ENCODE measurements at places on chromosomes 2 and 18.

DNA sequence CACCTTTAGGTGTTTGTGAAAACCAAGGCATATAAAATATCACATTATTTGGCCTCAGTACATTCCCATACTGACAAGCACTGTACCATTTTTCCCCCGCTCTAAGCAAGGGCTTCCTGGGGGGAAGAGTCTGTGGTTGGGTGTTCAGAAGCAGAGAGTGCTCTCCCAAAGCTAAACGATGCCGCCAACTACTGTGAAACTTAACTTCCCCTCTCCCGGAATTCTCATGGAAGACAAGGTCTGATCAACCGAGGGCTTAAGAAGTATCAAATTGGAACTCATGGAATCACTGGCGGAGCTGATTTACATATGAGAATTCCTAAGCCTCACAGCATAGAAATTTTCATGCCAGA lies 433 bp upstream of the MFF start:
- DNase-seq = no peak

- DNase-seq = no peak
Measured at GRCh38 chr2:227614246-227614645, 394 bp downstream of the SCYGR3 start.

- DNase-seq = no peak
Measured at GRCh38 chr2:108630567-108631405, 88.5 kb upstream of the RANBP2 start.

DNA sequence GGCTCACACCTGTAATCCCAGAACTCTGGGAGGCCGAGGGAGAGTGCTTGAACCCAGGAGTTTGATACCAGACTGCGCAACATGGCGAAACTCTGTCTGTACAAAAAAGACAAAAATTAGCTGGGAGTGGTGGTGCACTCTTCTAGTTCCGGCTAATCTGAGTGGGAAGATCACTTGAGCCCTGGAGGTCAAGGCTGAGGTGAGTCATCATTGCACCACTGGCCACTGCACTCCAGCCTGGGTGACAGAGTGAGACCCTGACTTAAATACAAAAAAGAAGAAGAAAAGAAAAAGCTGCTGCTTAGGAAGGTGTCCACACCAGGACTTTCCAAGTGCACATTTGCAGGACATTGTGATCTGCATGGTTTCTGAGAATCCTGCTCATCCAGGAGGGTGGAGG lies 16.4 kb downstream of the SKOR2 start:
- no peak for DNase-seq

GRCh38 chr2:71503837-71504236 lies 50.5 kb downstream of the DYSF start:
- no peak for DNase-seq

- DNase-seq = no peak
Measured at GRCh38 chr2:175914846-175915245, 87.2 kb downstream of the LNPK start.

- no peak for DNase-seq
Measured at GRCh38 chr2:165214093-165214492, 10.2 kb upstream of the SCN3A start.

DNA sequence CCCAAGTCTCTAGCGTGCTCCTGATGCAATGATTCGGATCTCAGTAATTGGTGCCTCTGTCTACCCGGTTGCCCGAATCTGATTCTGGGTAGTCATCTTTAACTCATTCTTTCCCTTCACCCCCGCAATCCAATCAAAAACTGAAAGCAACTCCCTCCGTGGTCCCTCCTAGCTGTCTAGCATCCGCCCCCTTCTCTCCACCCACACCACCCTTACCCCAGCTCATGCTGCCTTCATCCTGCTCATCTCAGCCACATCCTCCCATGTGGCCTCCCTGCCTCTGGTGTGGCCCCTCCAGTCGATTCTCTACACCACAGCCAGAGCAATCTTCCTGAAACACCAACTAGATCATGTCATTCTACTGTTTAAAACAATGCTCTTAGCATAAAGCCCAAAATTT lies 62.3 kb downstream of the TTC32 start:
- no peak for DNase-seq

- peak; percentile 84 for DNase-seq
Measured at GRCh38 chr2:7057865-7058400, 140.7 kb downstream of the RNF144A start.

DNA sequence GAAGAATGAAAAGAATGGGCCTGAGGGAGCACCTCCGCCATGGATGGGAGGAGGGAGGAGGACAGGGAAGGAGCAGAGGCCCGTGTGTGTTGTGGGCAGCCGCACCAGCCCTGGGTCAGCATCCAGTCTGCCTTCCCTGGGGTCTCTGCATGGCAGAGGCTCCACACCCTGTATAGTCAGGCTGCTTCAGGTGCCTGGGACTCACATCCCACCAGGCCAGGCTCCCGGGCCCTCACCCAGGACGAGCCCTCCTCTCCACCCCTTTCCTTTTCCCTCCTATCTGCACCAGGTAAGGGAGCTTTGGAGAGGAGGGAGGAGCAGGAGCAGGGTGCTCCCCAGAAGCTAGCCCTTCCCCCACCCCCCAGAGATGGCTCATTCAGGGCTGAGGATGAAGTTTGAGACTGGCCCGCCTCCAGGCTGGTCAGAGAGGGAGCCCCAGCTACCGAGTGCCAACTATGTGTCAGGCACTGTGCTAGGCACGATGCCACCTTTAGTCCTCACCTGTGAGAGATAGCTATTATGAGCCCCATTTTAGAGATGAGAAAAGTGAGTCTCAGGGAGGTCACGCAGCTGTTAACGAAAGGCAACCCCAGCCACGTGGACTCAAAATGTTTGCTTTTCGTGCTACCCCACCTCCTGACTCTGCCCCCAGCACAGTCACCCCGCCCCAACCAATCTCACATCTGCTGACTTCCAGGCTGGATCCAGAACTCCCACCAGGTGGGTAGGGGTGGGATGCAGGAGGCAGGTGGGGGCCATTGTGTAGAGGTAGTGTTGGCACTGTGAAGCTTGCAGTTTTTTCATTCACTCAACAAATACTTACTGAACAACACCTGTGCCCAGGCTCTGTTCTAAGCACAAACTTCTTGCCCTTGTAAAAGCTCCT lies 242.1 kb downstream of the DYSF start:
- DNase-seq = no peak

DNA sequence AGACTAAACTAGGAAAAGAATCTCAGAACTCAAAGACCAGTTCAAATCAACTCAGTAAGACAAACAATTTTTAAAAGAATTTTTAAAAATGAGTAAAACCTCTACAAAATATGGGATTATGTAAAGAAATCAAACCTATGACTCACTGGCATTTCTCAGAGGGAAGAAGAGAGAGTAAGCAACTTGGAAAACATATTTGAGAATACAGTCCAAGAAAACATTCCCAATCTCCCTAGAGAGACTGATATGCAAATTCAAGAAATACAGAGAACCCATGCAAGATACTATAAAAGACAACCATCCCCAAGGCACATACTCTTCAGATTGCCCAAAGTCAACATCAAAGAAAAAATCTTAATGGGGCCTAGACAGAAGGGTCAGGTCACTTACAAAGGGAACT lies 162.7 kb downstream of the WDPCP start:
- no peak for DNase-seq

DNA sequence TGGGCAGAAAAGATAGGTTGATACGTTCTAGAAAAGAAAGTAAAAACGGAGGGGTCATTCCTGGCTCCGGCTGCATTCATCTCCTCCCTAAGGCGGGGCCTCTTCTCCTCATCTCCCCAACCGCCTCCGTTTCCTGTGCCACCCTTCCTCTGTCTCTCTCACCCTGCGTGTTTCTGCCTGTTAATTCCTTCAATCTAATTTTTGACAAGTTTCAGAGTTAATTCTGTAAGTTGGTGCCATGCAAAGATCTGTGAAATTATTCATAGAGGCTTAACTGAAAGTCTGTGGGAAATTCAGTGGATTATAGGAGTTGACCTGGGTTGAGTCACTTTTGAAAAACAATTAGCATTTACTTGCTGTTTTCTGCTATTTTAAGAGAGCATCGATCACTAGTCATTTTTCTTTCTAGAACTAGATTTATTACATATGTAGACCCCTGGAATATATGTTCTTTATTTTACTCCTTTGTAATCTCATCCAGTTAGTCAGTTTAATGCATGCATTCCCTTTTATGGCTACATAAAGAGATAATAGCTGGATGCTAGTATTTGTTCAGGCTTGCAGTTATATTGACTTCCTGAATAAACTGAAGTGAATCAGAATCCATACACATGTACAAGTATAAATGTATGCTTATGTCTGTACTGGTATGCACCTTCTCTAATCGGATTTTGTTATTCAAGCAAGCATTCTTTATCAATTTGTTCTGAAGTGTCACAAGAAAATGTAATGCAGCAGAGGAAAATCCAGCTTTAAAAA lies 91.1 kb downstream of the EML6 start:
- no peak for DNase-seq

DNA sequence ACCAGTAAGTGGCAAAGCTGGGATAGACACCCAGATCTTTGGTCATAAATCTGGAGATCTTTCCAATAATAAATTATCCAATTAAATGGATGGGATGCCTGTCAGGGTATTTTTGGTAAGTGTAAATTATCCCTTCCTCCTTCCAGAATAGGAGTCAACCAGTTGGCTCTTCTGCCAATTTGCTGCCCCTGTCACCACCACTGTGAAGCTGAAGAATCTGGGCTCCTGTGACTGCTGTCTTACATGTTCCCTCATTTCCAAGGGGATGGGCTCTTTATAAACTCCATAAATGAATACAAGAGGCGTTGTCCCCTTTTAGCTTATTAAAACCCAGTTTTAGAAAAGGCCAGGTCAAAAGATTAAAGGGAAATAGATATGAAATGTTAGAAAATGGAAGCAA lies 17.8 kb upstream of the BMP10 start:
- no peak for DNase-seq

DNA sequence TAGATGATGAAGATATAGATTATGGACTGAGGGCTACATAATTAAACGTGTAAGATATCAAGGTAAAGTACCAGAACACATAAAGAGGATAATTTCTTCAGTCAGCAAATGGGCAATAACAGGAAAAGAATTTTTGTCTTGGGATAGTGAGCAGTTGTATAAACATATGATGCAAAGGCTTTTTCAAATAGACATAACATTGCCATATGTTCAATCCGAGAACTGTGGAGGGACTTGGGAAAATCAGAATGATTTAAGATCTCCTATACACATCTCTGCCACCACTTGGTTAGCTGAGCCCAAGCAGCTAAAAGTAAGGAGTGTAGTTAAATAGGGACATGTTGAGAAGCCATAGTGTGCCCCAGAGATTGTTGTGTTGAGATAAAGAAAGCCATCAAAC lies 287.6 kb upstream of the ZNF521 start:
- DNase-seq = no peak

DNA sequence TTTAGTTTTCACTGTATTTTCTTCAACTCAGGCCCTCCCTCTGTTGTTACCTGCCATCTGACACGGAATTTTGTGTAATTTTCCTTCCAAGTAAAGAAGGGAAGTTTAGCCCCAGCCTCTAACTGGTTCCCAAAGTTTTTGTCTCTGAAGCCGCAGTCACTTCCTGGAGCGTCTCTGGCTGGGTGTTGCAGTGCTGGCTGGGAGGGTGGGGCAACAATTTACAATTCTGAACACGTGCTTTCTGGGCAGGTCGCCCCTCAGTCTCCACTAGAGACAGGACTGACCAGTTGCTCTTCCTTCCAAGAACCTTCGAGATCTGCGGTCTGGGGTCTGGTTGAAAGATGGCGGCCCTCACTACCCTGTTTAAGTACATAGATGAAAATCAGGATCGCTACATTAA lies 3.5 kb downstream of the CNDP2 start:
- DNase-seq = peak; percentile 93

- DNase-seq = peak; percentile 33
Measured at GRCh38 chr18:43271593-43272432, 5.5 kb downstream of the SYT4 start.

DNA sequence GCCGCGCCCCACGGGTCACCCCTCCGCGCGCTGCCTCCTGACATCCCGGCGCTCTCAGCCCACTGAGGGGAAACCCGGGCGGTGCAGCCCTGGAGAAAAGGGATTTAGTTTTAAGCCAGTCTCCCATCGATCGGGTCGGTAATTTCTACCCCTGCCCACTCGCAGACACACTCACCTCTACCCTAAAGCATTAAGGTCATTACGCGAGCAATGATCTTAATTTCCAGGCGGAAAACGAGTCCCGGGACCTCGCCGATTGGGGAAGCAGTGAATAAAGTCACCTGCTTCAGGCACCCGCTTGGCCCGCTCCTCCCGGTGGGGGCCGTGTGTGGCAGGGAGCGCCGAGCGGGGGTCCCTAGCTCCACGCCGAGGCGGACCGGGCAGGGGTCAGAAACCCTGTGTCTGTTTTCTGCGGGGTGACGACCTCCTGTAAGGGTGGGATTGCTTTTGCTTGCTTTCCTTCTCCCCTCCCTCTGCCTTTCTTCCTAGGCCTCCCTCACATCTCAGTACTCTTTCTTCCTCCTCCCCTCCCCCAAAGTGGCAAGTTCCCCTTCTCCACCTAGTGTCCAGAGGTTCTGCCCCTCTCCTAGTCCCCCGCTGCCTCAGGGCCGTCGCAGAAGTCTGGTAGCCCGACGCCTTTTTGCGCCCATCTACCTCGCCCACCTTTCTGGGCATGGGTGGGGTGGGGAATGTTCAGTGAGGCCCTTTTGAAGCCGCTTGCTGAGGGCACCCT lies 142.6 kb downstream of the MEIS1 start:
- DNase-seq = no peak

DNA sequence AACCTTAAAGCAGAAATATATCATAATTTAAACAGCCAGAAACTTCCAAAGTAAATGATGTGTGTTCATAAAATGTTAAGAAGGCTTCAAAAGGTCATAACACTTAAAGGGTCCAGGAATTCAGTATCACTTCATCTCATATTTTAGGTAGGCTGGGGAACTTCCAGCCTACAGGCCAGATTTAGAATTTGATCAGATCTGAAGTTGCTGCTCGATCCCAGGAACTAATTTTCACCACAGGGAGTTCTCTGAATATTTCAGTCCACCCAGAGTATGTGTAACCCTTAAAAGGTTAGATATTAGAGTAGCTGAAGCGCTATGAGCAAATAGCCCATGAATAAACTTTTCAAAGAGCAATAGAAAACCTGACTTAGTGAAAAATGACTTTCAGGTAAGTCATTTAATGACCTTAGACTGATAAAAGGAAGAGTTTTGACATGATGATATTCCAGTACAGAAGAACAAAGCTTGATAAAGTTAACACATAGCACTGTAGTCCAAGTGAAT lies 1.7 kb downstream of the WIPF1 start:
- DNase-seq = peak; percentile 43

- no peak for DNase-seq
Measured at GRCh38 chr2:119983108-119983507, 29.8 kb upstream of the EPB41L5 start.

GRCh38 chr18:24601585-24601984 lies 141.1 kb downstream of the HRH4 start:
- no peak for DNase-seq

- peak; percentile 79 for DNase-seq
Measured at GRCh38 chr2:143730953-143731260, 601.7 kb downstream of the ARHGAP15 start.

- no peak for DNase-seq
Measured at GRCh38 chr2:177667626-177668025, 275.1 kb downstream of the AGPS start.

GRCh38 chr2:190514676-190515075 lies 19.8 kb downstream of the NEMP2 start:
- DNase-seq = no peak
